Stimulated activated CD4-positive, alpha-beta T cell treated with anti-CD3 and anti-CD28 coated beads, TNF-alpha, amount 100 ng/mL, for 1 hour (primary cell): ENCODE measurements at places on chromosomes 1 and 21.
A peak's percentile ranks its signal among the peaks of the same experiment; 100 is the strongest.

GRCh38 chr1:231020816-231021215 lies 19.2 kb downstream of the FAM89A start:
- DNase-seq: no peak

DNA sequence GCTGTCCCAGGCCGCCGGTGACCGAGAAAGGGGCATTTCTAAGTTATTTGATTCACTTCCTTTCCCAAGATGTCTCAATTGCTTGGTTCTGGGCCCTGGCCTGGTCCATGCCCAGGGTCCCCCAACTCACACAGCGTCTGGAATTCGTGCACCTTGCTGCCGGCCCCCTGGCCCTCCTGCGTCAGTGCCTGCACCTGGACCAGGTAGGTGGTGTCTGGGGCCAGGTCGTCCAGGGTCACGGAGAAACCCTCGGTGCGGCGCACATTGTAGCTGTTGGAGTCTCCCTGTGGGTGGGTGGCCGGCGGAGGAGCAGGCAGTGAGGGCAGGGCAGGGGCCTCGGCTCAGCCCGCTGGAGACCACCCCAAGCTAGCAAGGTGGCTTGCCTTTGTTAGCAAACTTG lies 21.0 kb downstream of the EPHA2 start:
- no peak for DNase-seq

- DNase-seq: no peak
These were observed 23.8 kb downstream of the MAST2 start for GRCh38 chr1:45827256-45827655.

- no peak for DNase-seq
These were observed 19.5 kb downstream of the PADI2 start for GRCh38 chr1:17099616-17100340.

DNA sequence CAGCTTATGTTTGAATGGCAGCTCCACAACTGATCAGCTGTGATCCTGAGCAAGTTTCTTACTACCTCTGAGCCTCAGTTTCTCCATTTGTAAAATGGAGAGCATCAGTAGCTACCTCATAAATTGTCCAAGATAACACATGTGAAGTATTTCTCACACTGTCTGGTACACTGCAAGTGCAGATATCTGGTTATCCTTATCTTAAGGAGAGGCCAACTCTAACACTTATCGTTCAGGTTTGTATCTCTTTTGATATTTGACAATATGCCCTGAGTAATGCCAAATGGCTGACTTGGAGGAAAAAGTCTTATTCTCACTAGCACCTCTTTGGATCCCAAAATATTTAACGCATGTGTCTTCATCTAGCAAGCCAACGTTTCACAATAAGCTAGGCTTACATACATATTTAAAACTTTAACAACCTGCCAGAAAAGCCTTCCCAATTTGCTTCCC lies 2.7 kb downstream of the CSRP1 start:
- no peak for DNase-seq

DNA sequence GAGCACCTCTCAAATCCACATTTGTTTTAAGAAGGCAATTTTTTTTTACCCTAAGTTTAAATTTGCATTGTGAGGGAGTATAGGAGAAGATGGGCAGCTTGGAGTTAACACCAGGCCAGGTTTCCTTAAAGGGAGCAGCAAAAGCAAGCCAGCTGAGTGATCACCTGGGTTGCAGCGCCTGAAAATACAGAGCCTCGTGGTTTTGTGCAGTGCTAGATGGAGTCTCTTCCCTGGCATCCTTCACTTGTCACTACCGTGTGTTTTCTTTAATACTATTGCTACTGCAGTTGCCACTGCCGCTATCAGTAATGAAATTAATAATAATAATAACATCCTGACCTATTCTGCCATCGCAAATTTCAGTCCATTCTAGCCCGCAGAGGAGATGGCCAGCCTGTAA lies 35.2 kb upstream of the VAV3 start:
- DNase-seq: no peak

DNA sequence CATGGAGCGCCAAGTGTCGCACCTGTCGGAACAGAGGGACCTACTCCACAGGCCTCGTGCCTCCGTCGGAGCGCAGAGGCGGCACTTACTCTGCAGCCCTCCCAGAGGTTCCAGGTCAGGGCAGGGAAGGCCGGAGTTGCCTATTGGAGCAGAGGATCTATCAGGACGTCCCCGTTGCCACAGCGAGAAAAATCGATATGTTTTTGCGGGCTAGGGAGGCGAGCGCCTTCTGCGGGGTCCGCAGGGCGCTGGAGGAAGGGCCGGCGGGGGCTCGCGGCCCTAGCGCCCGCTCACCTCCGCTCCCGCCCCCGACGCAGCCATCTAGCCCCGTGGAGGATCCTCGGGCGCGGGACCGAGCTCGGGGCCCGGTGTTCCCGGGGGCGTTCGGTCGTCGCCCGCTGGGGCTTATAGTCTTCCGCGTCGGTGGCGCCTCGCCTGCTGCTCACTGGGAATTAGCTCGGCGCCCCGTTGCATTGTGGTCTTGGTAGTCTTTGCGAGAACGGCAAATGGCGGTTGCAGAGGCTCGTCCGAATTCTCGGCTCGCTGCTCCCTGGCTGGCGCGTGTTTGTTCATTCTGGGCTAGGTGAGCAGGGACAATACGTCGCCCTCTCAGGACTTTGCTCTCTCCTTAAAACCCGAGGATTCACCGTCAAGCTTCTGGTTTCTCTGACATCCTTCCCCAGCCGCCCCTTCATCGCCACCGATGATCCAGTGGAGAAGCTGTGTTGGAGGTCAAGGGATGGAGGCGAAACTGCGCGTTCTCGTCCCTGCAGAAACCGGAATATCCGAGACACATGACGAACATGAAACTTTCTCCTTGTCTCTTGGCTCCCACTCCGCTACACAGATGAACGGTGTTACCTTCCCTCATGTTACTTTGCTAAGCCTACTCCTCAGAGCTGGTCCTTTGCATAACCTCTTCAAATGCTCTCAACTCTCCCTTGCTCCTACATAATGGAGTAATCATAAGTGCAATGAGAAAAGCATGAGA lies at the start of gene JTB:
TSS of gene JTB (minus strand) at position 425 of the 991 bp plus-strand sequence. CDS start at position 3, 422 bp downstream.
- peak; percentile 55 for DNase-seq

DNA sequence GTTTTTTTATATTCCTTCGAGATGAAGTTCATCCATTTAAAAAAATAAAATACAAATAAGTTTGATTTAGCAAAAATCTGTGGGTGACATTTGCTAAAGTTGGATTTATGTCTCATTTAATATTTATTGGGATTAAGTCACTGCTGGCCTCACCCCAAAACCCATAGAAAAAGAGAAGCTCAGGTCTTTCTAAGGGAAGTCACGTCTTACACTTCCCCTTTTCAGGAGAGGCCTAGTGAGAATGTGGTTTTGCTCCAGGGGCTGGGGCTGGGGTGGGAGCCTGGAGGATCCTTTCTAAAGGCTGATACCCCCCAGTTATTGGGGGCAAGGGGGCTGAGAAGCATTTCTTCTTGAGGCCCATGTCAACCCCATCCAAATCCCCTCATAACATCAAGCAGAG lies 300.3 kb downstream of the DSCAM start:
- no peak for DNase-seq

DNA sequence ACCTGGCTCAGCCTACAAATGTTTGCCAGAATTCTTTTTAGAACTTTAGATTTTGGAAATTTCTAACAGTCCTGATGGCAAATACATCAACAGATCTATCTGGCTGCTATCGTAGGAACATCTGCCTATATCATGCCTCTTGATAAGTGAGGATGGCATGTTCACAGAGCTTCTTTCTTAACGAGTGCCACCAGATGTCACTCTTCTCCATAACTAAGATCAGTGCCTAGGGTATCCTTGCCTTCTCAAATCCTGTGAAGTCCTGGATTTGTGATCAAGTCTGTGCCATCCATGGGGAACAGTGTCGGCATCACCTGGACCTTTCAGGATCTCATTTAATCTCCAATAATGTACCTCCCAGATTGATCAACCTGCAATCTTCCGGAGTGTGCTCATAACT lies 36.5 kb upstream of the CD5L start:
- no peak for DNase-seq

- no peak for DNase-seq
These were observed 119.1 kb upstream of the JUN start for GRCh38 chr1:58902830-58903513.

GRCh38 chr1:30955448-30956015 lies 47.0 kb upstream of the SDC3 start:
- no peak for DNase-seq

DNA sequence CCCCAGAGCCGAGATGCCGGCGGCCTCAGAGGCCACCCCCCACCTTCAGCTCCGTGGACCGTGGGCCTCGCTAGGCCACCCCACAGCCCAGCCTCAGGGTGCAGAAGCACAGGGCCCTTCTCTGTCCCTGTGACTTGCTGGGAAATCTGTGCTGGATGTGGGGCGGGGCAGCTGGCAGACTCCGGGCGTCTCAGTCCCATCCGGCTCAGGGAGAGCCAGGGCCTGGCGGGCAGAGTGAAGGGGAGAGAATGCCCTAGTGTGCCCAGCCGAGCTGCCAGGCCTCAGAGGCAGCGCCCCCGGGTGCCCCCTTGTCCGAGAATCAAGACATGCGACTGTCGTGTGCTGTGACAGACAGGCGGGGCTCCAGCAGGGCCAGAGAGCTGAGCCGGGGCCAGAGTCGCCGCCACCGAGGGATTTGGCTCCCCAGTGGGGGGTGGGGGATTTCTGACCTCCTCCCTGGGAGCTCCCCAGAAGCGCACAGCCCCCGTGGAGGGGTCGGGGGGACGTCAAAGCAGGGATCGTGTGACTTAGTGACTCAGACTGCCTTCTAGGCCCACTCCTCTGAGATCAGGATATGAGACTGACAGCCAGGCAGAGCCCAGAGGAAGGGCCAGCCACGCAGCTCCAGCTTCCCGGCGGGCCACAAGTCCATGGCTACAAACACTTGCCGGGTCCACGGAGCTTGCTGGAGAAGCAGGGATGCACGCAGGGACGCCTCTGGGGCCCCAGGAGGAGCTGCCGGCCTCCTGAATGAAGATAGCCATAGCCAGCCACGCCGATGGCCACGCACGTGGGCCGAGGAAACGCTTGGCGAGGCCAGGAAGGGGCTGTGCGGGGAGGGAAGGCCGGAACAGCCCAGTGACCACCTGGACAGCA lies 11.9 kb downstream of the COL6A1 start:
- DNase-seq: no peak

- no peak for DNase-seq
These were observed 132.2 kb downstream of the PAPPA2 start for GRCh38 chr1:176595217-176595616.

DNA sequence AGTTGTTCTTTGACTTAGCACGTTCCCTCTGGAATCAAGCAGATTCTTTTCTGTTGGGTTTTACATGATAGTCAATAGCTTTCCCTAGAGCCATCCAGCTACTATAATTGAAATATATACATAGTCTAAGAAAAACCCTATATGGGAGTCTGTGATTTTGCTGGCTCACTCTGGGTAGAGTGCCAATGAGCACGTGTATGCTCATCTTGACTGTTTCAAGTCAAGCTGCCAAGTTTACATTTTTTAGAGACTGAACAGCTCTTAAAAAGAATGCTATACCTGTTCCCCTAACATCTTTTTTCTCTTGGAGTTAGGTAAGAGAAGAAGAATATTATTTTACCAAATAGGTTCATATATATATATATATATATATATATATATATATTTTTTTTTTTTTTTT lies 182.8 kb upstream of the NRIP1 start:
- DNase-seq: no peak

GRCh38 chr1:159591981-159592380 lies 4.4 kb downstream of the APCS start:
- DNase-seq: no peak

- DNase-seq: no peak
These were observed 11.7 kb upstream of the CD55 start for GRCh38 chr1:207309745-207310273.

- DNase-seq: no peak
These were observed 23.0 kb downstream of the RNF2 start for GRCh38 chr1:185068341-185068740.

GRCh38 chr1:19319196-19319595 lies 7.1 kb downstream of the SLC66A1 start:
- DNase-seq: no peak

GRCh38 chr1:24362396-24362795 lies 43.2 kb downstream of the GRHL3 start:
- DNase-seq: no peak

DNA sequence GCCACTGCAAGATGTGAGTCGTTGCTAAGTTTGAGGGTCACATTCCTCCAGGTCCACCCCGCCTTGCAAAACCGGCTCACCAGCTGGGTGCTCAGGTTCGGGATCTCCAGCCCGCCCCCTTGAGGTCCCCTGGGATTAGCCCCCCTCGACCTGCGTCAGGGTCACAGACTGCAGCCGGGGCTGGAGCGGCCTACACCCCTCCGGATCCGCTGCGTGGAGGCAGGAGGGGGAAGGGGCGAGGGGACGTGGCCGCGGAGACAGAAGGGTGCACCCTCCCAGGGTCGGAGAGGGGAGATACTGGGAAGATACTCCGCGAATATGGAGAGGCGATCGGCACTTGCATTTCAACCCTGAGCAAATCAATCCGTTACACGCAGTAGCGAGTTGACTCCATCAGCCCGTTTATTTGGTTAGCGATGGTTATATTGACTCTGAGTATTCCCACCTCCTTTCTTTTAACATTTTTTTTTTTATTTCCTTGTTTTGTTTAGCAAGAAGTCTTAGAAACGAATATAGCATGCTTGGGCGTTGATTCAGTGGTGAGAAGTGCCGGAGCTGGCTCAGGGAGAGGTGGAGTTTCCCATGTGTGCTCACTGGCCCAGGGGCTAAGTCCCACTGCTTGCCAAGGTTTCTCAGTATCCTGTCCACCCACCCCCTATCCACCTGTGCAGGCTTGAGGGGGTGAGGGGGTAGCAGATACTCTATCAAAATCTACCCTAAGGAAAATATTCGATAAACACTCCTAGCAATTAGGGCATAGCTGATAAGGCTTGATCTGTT lies 997 bp downstream of the IFNAR2 start:
- no peak for DNase-seq

- no peak for DNase-seq
These were observed 127.5 kb downstream of the RIPK4 start for GRCh38 chr21:41639336-41639735.

- DNase-seq: no peak
These were observed 14.4 kb downstream of the INAVA start for GRCh38 chr1:200909071-200909470.

DNA sequence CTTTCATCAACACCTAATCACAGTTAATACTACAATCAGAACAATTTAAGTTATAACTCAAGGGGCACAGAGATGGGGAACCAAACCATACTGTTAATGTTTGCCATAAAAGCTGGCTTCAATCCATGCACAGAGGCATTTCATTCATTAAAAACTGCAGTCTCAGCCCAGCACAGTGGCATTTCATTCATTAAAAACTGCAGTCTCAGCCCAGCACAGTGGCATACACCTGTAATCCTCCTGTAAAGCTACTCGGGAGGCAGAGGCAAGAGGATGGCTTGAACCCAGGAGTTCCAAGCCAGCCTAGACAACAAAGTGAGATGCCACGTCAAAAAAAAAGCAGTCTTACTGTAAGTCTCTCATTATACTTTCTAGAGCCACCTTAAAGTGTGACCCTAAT lies 29.2 kb downstream of the ARID4B start:
- DNase-seq: no peak

GRCh38 chr1:65949933-65950332 lies 157.2 kb downstream of the PDE4B start:
- no peak for DNase-seq

- DNase-seq: no peak
These were observed 53.3 kb upstream of the FGGY start for GRCh38 chr1:59243550-59243949.
